ENCODE measurements at places on chromosomes 12 and 14.

DNA sequence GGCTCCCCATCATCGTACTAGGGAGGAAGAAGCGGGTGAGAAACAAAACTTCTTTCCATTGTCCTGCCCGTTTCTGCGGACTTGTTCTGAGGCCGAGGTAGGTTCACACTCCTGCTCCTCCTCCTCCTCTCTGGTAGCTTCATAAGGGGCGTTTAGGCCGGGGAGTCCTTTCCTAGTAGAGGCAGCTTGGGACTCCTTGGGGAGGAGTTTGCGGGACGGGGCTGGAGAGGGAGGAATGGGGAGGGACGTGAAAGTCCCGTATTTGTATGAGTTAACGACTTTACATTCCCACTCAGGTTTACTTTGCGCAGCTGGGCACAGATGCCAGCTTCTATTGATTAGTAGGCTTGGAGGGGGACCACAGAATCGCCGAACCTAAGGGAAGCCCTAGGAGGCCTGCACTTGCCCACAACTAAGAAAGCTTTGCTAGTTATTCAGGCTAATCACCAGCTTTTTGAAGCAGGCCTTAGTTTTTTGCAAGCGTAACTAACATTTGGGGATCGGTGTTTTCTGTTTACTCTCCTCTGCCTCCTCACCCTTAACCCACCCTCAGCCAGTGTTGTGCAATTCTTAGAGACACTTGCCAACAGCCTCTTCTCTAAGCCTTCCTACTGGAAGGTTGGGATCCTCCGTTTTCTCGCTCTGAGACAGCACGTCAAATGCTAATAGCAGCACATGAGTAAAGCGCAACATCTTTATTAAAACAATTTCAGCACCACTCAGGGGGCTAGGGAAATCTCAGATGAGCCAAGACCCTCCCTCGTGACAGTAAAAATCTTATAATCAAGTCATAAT, 499 bp downstream of the RNASE4 start:
- DNase-seq: peak; percentile 64

DNA sequence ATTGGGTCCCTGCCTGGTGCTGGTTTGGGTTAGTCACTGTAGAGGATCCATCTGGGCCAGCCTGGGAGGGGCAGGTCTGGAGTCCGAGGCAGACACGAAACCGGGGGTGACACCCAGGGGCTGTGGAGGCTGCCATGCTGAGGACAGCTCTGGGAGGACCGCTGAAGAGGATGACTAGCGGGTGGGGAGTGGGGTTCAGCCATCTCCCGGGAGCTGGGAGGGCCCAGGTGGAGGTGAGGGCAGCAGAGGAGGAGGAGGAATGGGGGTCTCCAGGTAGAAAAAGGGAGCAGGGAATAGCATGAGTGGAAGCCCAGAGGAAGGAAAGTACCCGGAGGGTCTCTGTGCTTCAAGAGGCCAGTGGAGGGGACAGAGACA, 4.0 kb upstream of the DIO3 start:
- DNase-seq: no peak

DNA sequence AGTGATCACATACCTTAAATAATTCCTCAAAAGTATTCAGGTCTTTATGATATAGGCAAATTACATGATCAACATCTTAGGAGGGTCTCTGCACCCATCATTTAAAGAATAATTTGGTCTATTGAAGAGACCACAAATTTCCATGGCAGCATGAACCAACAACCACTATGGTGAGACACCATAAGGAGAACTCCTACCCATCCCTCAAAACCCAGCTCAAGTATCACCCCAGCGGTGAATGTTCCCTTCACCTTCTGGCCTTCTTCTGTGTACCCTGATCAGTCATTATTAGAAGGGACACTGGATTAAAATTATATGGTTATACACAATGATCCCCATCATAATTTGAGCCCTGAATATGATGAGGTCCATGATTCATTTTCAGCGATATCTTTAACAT, 81.5 kb downstream of the DICER1 start:
- DNase-seq: no peak

- DNase-seq: peak; percentile 57
Measured at GRCh38 chr12:12582895-12583303, 20.2 kb upstream of the DUSP16 start.

GRCh38 chr14:74649167-74649566, 37.1 kb upstream of the LTBP2 start:
- DNase-seq: no peak

- DNase-seq: no peak
Measured at GRCh38 chr12:59446116-59446515, 149.7 kb upstream of the SLC16A7 start.

DNA sequence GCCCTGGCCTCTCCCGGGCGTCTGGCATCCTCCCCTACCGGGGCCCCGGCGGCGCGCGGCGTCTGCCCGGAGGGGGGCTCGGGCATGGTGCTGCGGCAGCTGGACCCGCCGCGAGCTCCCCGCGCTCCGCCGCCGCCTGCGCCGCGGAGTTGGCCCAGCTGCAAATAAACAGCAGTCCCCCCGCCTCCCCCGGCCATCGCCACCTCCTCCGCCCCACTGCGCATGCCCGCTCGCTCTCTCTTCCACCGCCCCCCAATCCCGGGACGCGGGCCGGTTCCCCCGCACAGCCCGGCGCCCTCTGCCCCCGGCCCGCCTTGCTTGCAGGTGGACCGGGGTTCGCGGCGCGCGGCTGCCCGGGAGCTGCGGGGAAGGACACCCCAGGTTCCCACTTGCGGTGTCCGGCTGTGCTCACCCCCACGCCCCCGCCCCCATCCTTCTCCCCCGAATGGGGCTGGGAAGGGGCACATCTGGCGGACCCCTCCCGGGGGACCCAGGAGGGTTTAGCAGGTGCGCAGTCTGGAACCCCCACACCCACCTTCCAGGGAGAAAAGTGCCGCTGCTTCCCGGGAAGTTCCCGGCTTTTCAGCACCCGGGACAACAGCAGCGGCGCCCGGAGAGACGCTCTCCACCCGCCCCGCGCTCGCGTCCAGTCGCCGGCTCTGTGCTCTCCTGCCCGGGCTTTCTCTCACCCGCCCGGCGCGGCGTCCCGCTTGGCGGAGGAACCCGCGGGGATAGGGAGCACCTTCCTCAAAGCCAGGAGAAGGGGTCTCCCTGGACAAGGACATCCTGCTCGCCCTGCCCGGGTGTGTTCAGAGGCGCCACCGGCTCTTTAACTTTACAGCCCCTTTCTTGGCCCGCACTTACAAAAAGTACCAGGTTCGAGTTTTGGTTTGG, at the start of gene TMTC1:
TSS of gene TMTC1 (minus strand) at position 170 of the 894 bp plus-strand sequence. CDS start 191 bp downstream, outside the sequence.
- DNase-seq: peak; percentile 19

- DNase-seq: peak; percentile 92
Measured at GRCh38 chr12:3122841-3123678, 45.9 kb downstream of the TSPAN9 start.

GRCh38 chr12:53950789-53951576, 3.7 kb upstream of the HOXC12 start:
- DNase-seq: no peak

- no peak for DNase-seq
Measured at GRCh38 chr12:52041695-52042123, 9.5 kb upstream of the NR4A1 start.

- no peak for DNase-seq
Measured at GRCh38 chr14:103186909-103187586, 63.8 kb downstream of the TNFAIP2 start.

GRCh38 chr14:69708586-69709560, 58.1 kb upstream of the SRSF5 start:
- no peak for DNase-seq

DNA sequence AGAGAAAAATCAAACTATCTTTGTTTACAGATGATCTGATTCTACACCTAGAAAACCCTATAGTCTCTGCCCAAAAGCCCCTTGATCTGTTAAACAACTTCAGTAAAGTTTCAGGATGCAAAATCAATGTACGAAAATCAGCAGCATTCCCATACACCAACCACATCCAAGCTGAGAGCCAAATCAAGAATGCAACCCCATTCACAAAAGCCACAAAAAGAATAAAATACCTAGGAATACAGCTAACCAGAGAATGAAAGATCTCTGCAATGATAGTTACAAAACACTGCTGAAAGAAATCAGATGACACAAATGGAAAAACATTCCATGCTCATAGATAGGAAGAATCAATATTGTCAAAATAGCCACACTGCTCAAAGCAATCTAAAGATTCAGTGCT, 265.7 kb downstream of the AEBP2 start:
- no peak for DNase-seq

DNA sequence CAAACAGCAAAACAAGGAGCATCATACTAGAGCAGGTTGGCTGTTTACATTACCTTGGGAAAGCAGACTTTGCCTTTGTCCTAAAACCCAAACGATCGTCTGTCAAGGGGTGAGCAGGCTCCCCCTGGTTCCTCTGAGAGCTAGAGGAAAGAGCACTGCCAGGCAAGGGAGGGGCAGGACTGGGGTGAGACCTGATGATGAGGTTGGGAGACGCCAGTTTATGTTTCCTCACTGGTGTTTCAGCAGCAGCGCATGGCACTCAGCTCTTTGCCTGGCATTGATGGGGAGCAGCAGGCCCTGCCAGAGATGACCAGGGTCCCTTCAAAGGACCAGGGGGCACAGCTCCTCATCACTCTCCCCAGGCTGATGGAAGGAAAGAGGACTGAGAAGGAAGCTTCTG, 7.9 kb upstream of the KRT2 start:
- DNase-seq: no peak

GRCh38 chr14:26636561-26636960, 38.7 kb upstream of the NOVA1 start:
- no peak for DNase-seq

DNA sequence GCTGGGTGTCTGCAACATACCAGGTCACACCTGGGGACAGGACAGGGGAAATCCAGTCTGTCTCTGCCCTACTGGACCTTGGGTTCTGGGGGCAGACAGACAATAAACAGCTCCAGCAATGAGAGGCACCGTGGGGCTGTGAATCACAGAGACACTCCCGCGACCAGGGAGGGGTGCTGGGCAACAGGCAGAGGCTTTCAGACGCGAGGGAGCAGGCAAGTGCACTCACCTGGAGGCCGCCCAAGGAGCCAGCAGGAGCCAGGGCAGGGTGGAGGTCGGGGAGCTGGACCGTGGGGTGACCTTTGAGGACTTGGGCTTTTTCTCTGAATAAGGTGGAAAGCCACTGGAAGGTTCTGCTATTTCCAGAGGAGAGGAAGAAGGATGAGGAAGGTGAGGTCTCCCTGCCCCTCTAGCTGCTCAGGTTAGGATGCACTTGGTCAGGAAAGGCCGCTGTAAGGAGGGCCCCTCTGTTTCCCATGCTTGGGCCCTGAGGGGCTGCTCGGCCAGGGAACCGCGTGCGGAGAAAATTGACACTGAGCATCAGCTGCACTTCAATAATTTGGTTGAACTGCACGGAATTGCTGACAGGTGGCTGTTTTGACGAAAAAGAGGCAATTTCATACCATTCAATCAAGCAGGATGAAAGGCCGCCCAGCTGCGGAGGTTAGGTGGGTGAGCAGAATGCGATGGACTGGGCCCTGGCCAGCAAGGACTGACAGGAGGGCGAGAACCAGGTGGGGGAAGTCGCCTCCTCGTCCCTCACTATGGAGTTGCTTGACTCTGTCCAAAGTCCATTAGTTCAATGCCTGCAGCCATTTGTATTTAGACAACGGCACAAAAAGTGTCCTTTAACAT, 42.2 kb downstream of the JAG2 start:
- DNase-seq: no peak

GRCh38 chr12:109630815-109631214, 57.2 kb downstream of the MVK start:
- no peak for DNase-seq

GRCh38 chr12:39412210-39412609, 30.7 kb downstream of the KIF21A start:
- no peak for DNase-seq

DNA sequence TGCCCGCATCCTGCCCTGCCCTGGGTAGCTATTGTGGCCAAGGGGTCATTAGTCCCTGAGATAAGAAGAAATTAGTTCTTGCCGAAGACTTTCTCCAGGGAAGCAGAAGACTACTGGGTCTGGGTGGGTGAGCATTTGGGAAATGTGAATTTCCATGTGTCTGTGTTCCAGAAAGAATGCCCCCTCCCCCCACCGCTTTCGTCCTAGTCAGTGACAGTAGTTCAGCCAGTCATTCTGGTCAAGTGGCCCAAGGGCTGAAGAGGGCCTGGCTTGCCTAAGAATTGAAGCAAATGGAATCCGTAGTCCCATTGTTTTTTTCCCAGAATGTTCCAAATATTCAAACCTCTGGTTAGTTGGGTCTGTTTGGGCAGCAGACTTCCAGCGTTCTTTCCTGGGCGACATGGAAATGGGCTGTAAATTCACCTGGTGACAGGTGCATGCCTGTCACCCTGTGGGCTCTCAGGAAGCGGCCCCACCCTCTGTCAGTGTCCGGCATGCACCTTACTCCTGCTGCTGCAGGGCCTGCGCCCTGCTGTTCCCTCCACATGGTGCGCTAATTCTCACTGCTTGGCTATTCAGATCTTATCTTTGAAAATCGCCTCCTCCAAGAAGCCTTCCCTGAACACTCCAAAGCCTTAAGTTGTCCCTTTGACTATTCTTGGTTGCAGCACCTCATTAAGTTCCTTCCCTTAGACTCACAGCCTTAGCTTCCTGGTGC, 1.4 kb upstream of the RFLNA start:
- DNase-seq: no peak

- no peak for DNase-seq
Measured at GRCh38 chr12:54579258-54579657, 9.2 kb downstream of the PPP1R1A start.

DNA sequence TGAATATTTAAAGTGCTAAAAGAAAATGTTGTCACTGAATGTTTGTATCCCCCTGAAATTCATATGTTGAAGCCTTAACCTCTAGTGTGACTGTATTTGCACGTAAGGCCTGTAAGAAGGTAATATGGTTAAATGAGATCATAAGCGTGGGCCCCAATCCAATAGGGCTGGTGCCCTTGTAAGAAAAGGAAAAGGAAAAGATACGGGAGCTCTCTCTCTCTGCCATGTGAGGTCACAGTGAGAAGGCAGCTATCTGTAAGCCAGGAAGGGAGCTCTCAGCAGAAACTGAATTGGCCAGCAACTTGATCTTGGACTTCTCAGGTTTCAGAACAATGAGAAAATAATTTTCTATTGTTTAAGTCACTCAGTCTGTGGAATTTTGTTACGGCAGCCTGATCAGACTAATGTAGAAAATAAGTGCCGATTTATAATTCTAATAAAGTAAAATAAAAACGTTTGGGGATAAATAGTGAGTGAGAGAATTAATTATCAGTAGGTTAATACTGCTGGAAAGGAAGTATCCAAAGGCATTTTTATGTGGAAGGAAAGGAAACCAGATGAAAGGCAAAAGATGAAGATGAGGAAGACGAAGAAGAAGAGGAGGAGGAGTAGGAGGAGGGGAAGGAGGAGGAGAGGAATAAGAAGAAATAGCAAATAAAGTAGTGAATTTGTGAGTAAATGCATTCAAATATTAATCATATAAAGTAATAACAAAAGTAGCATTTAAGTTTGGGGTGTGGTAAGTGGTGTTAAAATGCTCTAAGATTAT, 188.5 kb upstream of the KRR1 start:
- no peak for DNase-seq
